ENCODE measurements at places on chromosomes 6 and 20.

GRCh38 chr20:46191611-46192010, 73.5 kb downstream of the CD40 start:
- DNase-seq = no peak

- DNase-seq = no peak
These were observed 23.0 kb downstream of the GMDS start for GRCh38 chr6:2222275-2222842.

DNA sequence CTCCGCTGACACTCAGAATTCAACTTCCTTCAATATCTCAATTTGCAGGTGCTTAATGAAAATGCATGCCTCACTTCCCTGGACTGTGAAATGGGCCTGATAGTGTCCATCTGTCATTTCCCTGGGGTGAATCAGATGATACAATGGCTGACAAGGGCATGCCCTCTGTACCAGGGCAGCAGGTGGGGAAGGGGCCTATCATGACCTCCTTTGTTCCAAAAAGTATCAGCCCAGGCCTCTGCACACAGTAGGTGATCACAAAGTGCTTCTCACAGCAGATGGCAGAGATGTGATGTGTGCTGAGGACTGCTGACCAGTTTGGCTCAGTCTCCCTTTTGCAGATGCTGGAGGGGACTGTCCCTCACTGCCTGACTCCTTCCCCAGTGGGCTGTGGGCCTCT, 44.3 kb downstream of the DLGAP4 start:
- no peak for DNase-seq

- peak; percentile 22 for DNase-seq
These were observed 971 bp downstream of the RBCK1 start for GRCh38 chr20:408843-409696.

GRCh38 chr6:43923376-43924221, 153.6 kb downstream of the VEGFA start:
- peak; percentile 21 for DNase-seq

DNA sequence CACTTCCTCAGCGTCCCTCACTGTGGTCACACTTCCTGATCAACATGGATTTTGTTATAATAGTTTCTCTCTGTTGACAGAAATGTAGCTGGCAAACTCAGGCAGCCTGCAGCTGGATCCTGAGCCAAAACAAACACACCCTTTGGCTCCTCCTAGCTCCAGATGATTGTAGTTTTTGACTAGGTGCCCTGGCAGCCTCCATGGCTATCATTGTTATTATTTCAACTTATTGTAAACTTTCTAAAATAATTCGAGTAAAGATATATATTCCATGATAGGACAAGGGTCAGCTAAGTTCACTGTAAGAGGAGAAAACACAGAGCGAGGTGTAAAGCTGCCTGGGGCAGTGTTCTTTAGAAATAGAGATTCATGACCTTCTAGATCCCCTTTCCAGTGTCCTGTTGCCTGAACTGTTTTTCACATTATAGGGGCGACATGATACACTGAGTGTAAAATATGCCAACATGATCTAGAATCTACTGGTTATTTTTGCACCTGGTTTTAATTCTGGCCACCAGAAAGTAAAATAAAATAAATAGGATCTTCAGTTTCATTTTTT, 98.2 kb upstream of the HDGFL1 start:
- DNase-seq = peak; percentile 87

DNA sequence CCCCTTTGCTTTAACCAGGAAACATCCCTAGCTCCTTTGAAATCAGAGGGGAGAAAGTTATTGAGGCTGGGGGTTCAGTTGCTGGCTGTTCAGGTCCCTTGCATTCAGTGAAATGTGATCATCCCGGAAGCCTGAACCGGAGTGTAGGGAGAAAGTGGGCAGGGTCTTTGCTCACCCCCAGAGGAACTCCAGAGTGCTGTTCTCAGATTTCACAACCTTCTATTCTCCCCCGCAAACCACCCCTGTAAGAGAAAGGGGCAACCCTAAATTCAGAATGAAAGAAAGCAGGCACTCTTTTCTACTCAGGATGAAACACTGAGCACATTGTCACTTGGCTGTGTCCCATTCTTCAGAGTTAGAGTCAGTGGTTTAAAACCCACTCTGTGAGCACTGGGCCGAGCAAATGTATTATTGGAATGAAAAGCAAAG, 139.8 kb downstream of the KHDC1L start:
- DNase-seq = no peak

- peak; percentile 63 for DNase-seq
These were observed 98.4 kb downstream of the MRPL14 start for GRCh38 chr6:44028789-44029310.

GRCh38 chr6:168939796-168940195, 313.9 kb downstream of the THBS2 start:
- DNase-seq = no peak

DNA sequence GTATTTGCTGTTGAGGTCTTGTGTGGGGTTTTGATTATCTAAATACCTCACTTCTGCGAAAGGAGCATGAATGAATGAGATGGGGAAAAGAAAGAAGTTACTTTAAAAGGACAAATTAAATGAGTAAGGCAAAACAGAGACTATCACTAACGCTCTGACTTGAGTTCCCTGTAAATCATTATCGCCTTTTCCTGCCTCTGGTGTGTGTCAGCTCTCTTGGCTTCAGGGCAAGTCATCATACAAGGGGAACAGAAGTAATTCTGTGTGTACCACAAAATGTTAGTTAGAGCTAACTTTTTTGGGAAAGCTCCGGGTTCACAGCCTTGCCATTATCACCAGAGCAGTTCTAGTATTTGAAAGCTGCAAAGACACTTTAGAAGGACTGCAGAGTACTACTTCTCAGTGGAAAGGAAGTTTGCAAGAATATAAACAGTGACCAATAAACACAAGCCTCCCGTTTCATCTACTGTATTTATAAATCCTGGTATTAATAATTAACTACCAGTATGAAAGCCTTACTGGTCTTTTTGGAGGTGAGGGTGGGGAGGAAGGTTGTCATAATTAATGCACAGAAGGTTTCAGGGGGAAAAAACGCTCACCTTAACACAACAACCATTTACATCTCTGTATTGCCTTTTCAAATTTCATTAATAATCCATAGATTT, 1.2 kb downstream of the DZANK1 start:
- DNase-seq = no peak

GRCh38 chr20:3551681-3552434, 81.0 kb downstream of the ATRN start:
- DNase-seq = no peak

GRCh38 chr6:28693751-28694443, 168.2 kb downstream of the GPX5 start:
- DNase-seq = no peak

- DNase-seq = no peak
These were observed 64.5 kb upstream of the SNX9 start for GRCh38 chr6:157758516-157759023.

GRCh38 chr6:38016824-38017223, 197.3 kb downstream of the ZFAND3 start:
- DNase-seq = no peak

- DNase-seq = no peak
These were observed 172.4 kb downstream of the TBC1D32 start for GRCh38 chr6:121161886-121162285.

DNA sequence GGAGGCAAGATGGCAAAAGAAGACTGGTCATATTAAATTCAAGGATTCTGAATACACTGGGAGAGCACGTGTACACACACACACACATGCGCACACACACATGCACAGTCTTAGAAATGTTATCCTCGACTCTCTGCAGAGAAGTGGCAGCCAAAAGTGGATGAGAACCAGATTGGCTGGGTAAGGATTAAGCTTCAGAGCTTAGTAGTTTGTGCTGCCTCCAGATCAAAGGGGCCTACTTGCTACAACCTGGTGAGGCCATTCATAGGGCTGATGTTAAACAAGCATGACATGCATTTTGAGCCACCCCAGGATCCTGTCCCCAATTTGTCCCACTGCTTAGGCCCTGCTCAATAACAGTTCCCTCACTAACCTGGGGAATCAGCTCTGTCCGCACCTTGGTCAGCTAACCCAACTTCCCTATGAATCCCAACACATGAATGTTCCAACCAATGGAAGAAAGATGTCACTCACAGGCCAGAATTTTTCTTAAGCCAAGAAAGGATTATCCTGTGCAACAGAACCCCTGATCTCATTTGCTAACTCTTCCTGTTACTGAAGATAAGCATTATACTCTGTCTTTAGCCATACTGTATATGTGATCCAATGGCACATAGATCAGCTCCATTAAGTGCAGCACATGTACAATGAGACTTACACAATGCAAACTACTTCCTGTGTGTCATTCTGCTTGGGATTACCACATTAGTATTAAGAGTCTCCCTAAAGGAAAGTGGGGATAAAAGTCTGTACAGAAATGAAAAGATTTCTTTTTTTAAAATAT, 31.0 kb downstream of the TOMM6 start:
- DNase-seq = no peak

DNA sequence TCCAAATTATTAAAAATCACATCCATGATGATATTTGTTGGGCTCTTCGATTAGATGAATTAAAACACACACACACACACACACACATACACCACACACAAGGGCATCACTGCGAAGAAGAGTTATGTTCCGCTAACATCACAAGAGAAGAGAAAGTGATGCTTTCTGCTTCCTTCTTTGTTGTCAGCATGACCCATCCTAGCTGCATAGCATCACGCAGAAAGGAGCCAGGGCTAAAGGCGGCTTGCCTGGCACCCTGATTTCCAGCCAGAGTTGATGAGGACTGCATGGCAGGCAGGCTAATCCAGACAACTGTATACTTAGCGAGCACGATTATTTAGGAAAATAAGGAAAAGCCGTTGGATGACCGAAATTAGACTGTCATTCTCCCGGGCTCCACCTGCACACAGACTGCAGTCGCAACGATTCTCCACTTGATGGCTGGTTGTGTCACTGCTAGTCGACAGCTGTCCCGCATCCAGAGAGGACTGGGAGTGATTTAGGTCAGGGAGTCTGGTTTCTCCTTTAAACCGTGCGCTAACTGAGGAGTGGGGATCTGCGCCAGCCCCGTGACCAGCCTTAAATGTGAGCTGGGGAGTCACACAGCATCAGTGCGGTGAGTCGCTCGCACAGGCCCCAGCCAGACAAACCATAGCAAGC, 70.6 kb upstream of the SOX4 start:
- DNase-seq = no peak

GRCh38 chr6:125020385-125020784, 58.1 kb downstream of the RNF217 start:
- DNase-seq = peak; percentile 69

Measured in adipocyte (in vitro differentiated cells).